NCI-H2029 (cell line): ENCODE measurements at places on chromosomes 5 and 9.

DNA sequence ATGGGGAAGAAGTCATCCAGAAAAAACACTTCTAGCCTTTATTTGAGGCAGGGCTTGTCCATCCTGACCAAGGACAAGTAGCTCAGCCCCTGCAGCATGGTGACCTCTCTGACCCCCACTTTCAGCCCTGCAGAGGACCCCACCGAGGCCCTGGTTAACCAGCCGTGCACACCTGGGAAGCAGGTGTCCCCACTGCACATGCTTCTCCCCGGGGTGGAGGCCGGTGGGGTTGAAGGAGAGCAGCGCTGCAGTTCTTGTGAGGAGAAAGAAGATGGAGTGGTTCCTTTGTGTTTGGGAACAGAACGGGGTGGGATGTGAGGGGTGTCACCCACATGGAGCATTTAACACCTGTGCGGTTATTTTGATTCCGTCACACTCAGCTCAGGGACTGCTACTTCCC lies 21.1 kb upstream of the ZBTB34 start:
- DNase-seq = no peak

GRCh38 chr5:135713161-135713915 lies 121.1 kb upstream of the SLC25A48 start:
- DNase-seq = no peak

DNA sequence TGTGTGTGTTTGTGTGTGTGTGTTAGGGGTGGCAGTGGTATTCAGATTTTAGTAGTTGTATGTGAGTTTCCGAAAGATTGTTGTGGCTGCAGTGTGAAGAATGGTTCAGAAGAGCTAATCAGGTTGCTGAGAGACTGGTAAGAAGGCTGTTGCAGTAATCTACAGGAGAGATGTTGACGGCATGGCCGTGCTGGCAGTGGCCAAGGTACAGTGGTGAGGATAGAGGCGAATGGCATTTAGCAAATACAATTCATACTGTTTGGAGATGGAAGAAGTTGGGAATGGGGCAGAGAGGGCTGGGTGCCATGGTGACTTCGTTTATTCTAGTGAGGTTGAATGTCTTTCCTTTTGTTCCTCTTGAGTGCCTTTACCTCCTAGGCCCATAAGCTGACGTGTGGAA lies 77.5 kb upstream of the SPATA31D4 start:
- peak; percentile 50 for DNase-seq

DNA sequence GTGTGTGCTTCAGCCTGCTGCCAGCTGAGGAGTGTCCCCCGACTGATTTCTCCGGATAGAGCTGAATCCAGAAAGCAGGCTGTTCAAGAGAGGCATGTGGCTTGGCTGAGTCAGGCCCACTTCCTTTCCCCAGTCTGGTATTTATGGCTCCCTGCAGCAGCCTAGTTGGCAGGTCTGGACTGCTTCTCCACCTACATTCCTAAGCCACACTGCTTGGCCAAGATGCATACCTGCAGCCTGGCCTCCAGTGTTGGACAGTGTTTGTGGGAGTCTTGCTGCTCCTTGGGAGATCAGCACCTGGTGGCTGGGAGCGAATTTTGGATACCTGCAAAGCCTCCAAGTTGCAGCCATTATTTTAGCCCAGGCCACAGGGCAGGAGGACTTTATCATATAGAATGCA lies 670.8 kb downstream of the ACTL7B start:
- DNase-seq = no peak

- DNase-seq = no peak
Measured at GRCh38 chr9:127535396-127535795, 76.7 kb upstream of the STXBP1 start.

- no peak for DNase-seq
Measured at GRCh38 chr5:5373351-5373989, 49.0 kb upstream of the ICE1 start.

GRCh38 chr9:121682926-121683515 lies 31.6 kb downstream of the DAB2IP start:
- no peak for DNase-seq

- DNase-seq = no peak
Measured at GRCh38 chr5:120454094-120454798, 9.9 kb upstream of the PRR16 start.

GRCh38 chr5:10552183-10553143 lies 11.4 kb upstream of the ANKRD33B start:
- DNase-seq = no peak

- no peak for DNase-seq
Measured at GRCh38 chr5:95406426-95407090, 15.4 kb downstream of the FAM81B start.

- no peak for DNase-seq
Measured at GRCh38 chr5:95281226-95281625, 3.7 kb downstream of the MCTP1 start.

DNA sequence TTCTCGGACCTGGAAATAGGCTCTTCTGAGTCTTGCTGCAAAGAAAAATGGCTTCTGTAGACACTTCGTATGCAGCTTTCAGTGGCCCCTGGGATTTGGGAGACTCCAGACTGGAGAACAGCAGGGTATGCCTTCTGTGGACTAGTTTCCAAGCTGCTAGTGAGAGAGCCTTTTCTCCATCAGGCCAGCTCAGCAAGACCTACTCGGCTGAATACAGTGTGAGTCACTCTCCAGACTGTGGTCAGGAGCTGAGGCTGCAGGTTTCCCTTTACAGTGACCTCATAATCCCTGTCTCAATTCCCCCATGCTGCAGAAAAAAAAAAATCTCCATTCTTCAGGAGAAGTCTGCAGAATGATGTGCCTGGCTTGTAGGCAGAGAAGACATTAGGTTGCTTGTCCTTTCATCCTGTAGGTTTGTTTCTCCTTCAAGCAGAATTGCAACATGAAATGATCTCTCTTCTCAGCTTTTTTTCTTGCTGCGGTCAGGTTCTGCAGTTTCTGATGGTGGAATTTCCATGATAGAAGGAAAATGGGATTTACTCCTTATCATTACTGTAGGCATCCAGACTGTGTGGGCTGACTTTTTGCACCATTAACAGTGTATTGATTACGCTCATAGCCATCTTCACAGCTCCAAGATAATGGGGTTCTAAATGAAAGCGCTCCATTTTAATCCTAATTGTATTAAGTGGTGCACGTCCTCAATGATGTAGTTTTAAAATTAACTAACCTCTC lies 78.3 kb upstream of the TNFSF8 start:
- DNase-seq = no peak

DNA sequence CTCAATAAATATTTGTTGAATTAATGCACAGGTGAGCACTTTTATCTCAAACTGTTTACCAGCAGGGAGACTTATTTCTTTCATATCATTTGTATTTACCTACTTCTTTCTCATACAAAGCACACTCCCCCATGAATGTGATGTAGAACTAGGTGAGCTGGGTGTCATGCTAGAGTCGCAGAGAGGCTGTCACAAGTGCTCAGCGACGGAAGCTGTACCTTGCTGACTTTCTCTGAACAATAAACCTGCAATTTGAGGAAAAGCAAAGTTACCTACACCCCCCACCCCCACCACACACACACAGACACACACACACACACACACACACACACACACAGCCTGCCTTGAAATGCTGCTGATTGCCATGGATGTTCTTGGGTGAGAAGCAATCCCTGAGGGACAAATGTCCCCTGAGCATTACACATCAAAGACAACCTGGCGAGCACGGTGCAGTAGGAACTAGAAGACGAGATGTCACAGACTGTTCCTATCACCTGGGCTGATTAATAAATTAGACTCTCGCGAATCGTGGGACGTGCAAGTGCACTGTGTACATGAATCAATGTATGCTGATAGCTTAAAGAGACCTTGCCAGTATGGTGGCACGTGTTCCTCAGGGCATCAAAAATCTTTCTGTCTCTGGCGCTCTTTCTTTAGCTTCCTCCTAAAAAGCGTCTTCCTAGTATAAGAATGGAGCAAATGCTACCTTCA lies 66.1 kb downstream of the BRINP1 start:
- no peak for DNase-seq

GRCh38 chr5:174073122-174073660 lies 27.7 kb downstream of the NSG2 start:
- DNase-seq = no peak

DNA sequence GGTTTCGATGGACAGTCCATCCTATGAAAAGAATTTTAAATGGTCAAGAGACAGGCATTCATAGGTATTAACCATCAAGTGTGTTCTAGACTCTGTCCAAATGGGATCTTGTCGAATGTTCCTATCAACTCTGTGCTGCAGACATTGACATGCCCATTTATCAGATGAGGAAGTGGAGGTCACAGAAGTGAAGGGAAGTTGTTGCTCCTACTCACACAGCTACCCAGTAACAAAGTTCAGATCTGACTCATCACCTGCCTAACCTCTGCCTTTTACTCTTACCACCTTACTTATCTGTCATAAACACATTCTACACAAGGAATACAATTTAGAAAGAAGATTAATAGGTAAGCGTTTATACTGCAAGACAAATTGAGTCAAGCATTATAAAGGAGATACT lies 426.2 kb upstream of the BRINP1 start:
- DNase-seq = no peak
